ENCODE measurements at places on chromosomes 5 and 9.

DNA sequence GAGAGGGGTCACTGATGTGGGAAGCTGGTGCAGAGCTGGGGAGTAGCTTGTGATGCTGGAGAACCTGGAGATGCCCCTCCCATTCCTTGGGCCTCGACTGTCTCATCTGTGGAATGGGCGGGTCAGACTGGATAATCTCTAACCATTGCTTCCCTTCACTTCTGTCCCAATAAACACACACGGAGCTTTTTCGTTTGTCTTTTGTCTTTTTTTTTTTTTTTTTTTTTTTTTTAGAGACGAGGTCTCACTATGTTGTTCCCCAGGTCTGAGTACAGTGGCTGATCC is 36.5 kb downstream of the ALG2 start:
- DNase-seq = no peak

DNA sequence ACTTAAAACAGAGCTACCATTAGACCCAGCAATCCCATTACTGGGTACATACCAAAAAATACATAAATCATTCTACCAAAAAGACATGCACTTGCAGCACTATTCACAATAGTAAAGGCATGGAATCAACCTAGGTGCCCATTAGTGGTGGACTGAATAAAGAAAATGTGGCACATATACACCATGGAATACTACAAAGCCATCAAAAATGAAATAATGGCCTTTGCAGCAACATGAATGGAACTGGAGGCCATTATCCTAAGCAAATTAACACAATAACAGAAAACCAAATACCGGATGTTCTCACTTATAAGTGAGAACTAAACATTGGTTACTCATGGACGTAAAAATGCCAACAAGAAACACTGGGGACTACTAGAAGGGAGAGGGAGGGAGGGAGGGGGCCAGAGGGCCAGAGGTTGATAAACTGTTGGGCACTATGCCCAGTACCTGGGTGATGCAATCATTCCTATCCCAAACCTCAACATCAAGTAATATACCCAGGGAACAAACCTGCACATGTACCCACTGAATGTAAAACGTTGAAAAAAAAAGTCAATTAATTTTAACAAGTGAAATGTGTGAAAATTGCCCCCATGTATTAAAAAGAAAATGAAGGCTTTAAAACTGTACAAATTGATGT is 24.5 kb upstream of the GPR150 start:
- DNase-seq = no peak

DNA sequence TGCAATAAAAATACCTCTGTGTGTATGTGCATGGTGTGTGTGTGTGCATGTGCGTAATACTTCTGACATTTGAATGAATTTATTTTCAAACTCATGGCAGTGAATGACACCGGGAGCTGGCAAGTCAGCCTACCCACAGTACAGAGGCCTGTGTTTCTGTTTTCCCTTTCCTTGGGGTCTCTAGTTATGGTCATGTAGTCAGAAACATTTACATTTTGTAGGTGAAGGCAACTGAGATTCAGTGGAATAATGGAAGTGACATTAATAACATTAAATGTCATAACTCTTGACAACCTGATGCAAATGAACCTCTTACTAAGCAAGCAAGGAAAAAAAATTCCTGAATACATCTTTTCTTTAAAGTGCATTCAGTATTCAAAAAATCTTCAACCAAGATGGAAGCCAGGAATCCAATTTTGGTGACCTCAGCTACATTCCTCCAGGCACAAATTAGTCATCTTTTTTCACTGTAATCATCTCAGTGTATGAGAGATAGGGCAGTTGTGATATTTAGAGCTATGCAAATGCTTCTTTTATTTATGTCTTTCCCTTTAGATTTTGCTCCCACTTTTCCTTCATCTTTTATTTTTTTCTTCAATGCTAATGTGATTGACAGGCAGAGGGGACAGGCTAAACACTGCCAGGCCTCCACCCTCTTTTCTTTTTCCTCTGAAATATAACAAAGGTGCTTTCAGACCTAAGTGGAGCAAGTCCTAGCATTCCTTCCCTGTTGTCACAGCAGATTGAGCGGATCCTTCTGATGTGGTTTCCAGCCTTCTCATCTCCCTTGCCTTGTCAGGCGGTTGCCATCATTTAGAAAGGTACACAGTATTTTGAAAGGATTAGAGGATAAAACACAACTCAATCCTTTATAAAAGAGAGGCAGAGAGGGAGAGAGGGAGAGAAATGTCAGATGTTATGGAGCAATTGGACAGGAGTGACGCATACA is 569.8 kb upstream of the ADAMTS16 start:
- no peak for DNase-seq

- no peak for DNase-seq
Observed at GRCh38 chr5:118042076-118042475, 946.3 kb downstream of the DTWD2 start.

- DNase-seq = no peak
Observed at GRCh38 chr5:135157421-135158313, 123.6 kb upstream of the PITX1 start.

- no peak for DNase-seq
Observed at GRCh38 chr5:170740551-170741205, 42.8 kb upstream of the GABRP start.

DNA sequence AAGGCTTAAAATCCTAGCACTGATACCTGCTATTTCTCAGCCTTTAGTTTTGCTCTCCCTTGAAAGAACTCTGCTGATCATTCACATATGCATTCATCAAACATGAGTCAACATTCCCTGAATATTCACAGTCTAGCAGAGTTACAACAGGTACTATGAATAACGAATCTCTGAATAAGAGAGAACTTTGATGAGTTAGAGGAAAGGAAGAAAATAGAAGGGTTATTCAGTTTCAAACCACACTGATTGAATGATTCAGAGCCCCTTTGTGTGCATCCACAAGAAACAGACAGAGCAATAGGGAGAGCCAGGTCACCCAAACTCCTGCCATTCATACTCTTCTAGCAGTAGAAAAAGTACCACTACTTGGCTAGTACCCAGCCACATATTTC is 36.0 kb downstream of the FOXD1 start:
- DNase-seq = no peak

GRCh38 chr9:14315875-14316601 is 2.1 kb upstream of the NFIB start:
- no peak for DNase-seq

- DNase-seq = no peak
Observed at GRCh38 chr5:151238303-151238741, 14.4 kb upstream of the CCDC69 start.

DNA sequence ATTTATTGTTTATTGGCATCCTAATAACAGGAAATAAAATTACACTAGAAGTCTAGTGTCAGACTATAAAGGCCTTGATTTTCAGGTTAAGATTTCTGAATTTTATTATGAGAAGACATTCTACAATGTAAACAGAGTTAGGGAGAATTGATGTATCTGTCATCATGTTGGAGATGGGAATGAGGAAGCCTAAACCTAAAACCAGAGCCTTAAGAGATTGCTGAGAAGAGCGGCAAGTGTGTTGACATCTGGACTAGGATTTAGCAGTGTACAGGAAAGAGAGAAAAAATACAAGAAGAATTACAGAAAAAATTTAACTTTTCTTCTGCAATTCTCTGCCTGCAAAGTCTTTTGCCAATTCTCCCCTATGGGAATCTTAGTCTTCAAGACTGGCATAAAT is 525.5 kb downstream of the NR2F1-AS1 start:
- no peak for DNase-seq

DNA sequence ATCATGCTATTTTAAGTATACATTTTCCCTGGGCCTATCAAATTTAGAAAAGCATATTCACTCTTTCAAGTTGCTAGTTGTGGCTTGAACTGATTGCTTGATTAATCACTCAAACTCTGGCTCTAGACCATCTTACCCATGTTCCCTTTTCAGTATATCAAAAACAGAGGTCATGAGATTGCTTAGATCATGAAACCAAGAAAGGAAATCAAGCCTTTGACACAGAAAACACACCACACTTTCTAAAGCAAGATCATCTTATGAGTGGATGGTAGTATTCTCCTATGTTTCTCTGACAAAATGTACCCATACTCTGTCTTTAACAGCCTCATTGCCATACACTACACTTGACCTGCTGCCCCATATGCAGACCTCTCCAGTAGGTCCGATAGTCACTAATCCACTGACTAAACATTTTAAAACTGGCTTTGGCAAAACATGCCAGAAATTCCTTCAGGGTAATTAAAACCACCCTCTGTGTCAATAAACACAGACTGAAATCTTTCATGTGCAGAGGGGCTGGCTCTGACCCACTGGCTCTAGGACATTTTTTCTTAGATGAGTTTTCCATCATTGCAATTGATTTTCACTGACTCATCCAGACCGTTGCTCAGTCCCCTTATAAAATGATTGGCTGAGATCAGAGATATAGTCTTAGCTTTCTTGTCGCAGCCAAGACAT is 18.2 kb downstream of the PPP2R2B start:
- no peak for DNase-seq

- no peak for DNase-seq
Observed at GRCh38 chr5:138033907-138034306, 1.0 kb upstream of the FAM13B start.

- no peak for DNase-seq
Observed at GRCh38 chr5:37208883-37209797, 40.0 kb downstream of the CPLANE1 start.

- no peak for DNase-seq
Observed at GRCh38 chr5:179244044-179244443, 101.2 kb downstream of the ADAMTS2 start.

GRCh38 chr5:34511063-34511462 is 145.1 kb upstream of the RAI14 start:
- DNase-seq = no peak

DNA sequence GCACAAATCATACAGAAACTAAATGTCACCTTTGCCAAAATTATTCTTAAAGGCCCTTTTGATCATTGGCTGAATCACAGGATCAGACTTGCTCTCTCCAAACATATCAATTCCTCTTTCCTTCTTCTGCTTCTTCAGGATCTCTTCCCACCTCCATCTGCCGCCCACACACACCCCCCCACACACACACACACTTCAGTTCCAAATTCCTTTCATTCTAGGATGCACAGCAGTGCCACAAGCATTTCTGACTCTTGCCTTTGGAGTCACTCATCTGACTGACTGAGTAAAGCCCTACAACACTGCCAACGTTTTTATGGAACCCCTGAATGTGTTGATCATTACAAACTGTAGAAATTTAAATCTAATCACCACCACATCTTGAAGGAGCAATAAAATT is 22.9 kb downstream of the DNAH5 start:
- no peak for DNase-seq

DNA sequence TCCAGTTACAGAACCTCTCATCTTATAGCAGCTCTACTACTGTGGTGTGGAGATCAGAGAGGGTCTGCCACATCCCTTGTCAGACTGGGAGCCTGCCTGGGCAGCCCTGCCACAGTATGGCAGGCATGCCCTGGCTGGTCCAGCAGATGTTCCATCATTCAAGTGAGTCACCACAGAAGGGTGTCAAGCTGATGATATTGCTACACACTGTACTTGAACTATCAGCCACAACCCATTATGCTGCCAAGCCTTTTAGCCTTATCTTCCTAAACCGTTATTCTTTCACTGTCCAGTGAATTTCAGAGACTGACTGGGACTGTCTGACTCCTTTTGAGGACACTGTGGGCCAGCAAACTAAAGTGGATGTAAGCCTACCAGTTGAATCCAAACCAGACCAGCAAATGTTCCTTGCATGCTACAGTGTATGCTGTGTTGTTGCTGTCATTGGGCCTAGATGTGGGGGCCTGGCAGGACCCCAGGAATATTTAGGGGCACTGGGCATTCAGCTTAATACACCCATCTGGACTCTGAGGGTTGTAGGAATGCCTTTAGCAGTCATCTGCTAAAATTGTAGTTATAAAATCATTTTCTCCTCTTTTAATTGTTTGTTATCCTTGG is 202.6 kb downstream of the NR3C1 start:
- no peak for DNase-seq

DNA sequence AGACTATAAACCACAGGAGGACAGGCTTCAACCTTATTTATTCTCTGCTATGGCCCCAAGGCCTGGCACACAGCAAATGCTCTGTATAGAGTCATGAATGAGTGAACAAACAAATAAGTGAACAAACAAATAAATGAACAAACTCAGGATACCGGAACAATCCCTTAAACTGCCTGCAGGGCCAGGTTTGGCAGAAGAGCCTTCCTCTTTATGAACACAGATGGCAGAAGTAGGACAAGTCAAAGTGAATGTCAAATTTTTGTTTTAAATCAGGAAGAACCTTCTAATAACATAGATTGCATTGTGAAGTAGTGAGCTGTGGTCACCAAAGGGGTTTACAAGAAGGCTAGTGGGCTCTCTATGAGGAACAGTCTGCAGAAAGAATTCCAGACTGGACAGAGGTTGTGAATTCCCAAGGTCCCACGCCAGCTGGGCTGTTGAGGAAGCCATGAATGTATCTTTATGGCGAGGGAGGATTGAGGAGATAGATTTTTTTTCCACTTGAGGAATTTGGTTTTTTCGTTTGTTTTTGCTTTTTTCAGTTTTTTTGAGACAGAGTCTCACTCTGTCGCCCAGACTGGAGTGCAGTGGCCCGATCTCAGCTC is 30.3 kb upstream of the STING1 start:
- no peak for DNase-seq

DNA sequence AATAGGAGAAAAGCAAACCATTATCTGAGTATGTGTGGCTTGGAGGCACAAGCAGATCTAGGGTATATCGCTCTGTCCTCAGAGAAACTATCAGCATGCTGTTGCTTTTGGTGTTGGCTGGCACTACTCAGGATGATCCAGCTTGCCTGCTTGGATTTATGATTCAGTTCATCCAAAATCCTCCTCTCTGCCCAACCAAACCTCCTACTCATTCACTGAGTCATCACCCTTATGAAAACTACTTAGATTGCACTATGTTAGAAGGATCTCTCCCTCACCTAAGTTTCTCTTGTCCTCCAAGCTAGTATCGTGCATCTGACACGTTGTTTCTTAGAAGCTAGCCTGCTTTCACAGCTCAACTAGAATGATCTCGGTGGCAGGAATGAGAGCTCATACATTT is 14.2 kb upstream of the ZBED3 start:
- DNase-seq = no peak

- no peak for DNase-seq
Observed at GRCh38 chr5:143738417-143739401, 73.3 kb upstream of the HMHB1 start.

Measured in CD4-positive, alpha-beta T cell treated with Interleukin-2 at 100 ng/mL for 4 hours (primary cell).